ENCODE measurements at places on chromosomes 12 and 14. TPM values are rescaled to one million over a fixed set of nuclear protein-coding genes. Genes with fewer than 3 reads are reported as not detected.

CLIP1 gene
- total RNA-seq: 182 TPM

WNT1 gene
- total RNA-seq: not detected

KRT75 gene
- total RNA-seq: not detected

P2RX2 gene
- total RNA-seq: not detected

ENO2 gene
- 59.0 TPM for total RNA-seq

OR6C76 gene
- not detected for total RNA-seq

ATL1 gene
- 11.0 TPM for total RNA-seq

KRT8 gene
- 34.5 TPM for total RNA-seq

MIP gene
- not detected for total RNA-seq

NFE2 gene
- 3.3 TPM for total RNA-seq

FRS2 gene
- total RNA-seq: 44.5 TPM

NELL2 gene
- 1.1 TPM for total RNA-seq

RFX4 gene
- total RNA-seq: not detected

CCDC196 gene
- total RNA-seq: not detected

GOLT1B gene
- total RNA-seq: 45.4 TPM

KITLG gene
- 6.5 TPM for total RNA-seq

RNU4-1 gene
- total RNA-seq: 1,718 TPM

PTGER2 gene
- 5.1 TPM for total RNA-seq

LRTM2 gene
- total RNA-seq: not detected

HIGD1C gene
- total RNA-seq: not detected
